ENCODE measurements at places on chromosomes 12 and 14. TPM values are rescaled to one million over a fixed set of nuclear protein-coding genes. Genes with fewer than 3 reads are reported as not detected.

- no peaks in the 10 kb centered on the region for H3K36me3 ChIP-seq
- no peak overlapping the region for H3K27ac ChIP-seq
- no peak overlapping the region for H3K4me3 ChIP-seq
- H3K4me1 ChIP-seq, result no peaks in the 10 kb centered on the region
- no peak for DNase-seq
Measured at GRCh38 chr12:104498211-104498801, 41.6 kb downstream of the CHST11 start.

- H3K27me3 ChIP-seq, result no peaks in the 10 kb centered on the region
- H3K36me3 ChIP-seq, result no peaks in the 10 kb centered on the region
Measured at GRCh38 chr14:74083784-74084276, 423 bp downstream of the ALDH6A1 start.

DNA sequence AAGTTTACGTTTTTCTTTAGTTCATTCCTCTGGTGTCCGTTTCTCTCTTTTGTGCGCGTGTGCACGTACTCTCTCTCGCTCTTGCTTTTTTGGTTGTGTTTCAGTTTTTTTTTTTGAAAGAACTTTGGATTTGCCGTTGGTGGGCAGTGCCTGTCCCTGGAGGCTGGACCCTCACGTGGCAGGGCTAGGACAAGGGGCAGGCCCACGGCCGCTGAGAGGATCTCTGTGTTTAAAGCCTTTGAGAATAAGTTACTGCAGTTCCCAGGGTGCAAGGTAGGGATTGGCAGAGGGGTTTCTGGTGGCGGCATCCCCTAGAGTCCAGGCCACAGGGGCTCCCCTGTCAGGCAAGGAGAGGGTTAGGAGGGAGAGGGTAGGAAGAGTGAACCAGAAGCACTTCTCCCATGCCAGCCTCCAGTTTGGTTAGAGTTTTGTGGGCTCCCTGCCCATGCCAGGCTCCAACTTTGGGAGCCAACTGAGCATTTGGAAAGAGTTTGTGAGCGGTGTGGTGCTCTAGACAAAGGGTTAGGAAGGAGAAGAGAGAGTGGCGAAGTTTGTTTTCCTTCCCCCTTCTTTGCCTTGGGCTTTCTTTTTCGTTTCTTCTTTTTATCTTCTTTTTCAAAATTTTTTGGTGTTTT is 30.5 kb downstream of the ZFHX2 start:
- DNase-seq, result no peak
- no peaks in the 10 kb centered on the region for H3K36me3 ChIP-seq
- H3K27me3 ChIP-seq, result no peaks in the 10 kb centered on the region
- H3K4me3 ChIP-seq, result no peak overlapping the region

ENDOU gene
- 0.19 TPM for total RNA-seq

- no peak overlapping the region for H3K4me3 ChIP-seq
- no peaks in the 10 kb centered on the region for H3K27me3 ChIP-seq
- H3K27ac ChIP-seq, result no peak overlapping the region
Measured at GRCh38 chr14:99707420-99707819, 23.3 kb downstream of the CYP46A1 start.

SLCO1B1 gene
- total RNA-seq, result not detected

NANOG gene
- 0.91 TPM for total RNA-seq

SLC5A8 gene
- 2.4 TPM for total RNA-seq

- H3K4me1 ChIP-seq, result no peaks in the 10 kb centered on the region
- DNase-seq, result no peak
- no peaks in the 10 kb centered on the region for H3K27me3 ChIP-seq
- no peaks in the 10 kb centered on the region for H3K36me3 ChIP-seq
- no peak overlapping the region for H3K4me3 ChIP-seq
Measured at GRCh38 chr12:128844031-128844635, 9.1 kb upstream of the GLT1D1 start.

GRCh38 chr14:98937712-98938505 is 334.1 kb downstream of the BCL11B start:
- no peak overlapping the region for H3K4me3 ChIP-seq
- no peaks in the 10 kb centered on the region for H3K4me1 ChIP-seq
- H3K27me3 ChIP-seq, result no peaks in the 10 kb centered on the region
- DNase-seq, result no peak
- H3K27ac ChIP-seq, result no peak overlapping the region

- no peaks in the 10 kb centered on the region for H3K4me1 ChIP-seq
- H3K27ac ChIP-seq, result no peak overlapping the region
- no peaks in the 10 kb centered on the region for H3K36me3 ChIP-seq
- DNase-seq, result no peak
- H3K4me3 ChIP-seq, result no peak overlapping the region
- no peaks in the 10 kb centered on the region for H3K27me3 ChIP-seq
Measured at GRCh38 chr14:84674636-84675035, 855.3 kb upstream of the FLRT2 start.

- no peaks in the 10 kb centered on the region for H3K27me3 ChIP-seq
- H3K4me3 ChIP-seq, result no peak overlapping the region
- no peaks in the 10 kb centered on the region for H3K4me1 ChIP-seq
- no peak overlapping the region for H3K27ac ChIP-seq
- no peaks in the 10 kb centered on the region for H3K36me3 ChIP-seq
Measured at GRCh38 chr12:97482143-97482693, 19.6 kb downstream of the RMST start.

DNA sequence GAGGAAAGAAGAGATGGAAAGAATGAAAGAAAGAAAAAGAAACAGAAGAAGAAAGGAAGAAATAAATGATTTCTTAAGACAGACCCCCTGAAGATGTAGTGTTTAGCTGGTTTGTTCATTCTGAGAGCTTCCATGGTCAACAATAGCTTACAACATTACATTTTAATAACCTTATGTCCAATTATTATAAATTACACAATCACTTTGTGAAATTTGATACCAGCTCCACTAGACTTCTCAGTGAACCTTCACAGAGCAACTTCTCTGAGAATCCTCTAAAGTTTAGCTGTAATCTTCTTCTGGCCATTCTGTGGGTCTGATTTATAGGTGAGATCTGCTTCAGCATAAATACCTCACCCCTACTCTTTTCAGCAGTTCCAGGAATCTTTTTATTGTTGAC is 27.9 kb downstream of the SIX1 start:
- H3K27me3 ChIP-seq, result no peaks in the 10 kb centered on the region
- DNase-seq, result no peak
- H3K4me1 ChIP-seq, result no peaks in the 10 kb centered on the region
- no peak overlapping the region for H3K4me3 ChIP-seq
